ENCODE measurements at places on chromosomes 6 and 20. TPM values are rescaled to one million over a fixed set of nuclear protein-coding genes. Genes with fewer than 3 reads are reported as not detected.

Gene CD40
- 10.9 TPM for total RNA-seq

Gene CRISP3
- total RNA-seq = not detected

Gene USP49
- 1.9 TPM for total RNA-seq

Gene HRH3
- not detected for total RNA-seq

Gene MUC21
- not detected for total RNA-seq

Gene TFAP2D
- total RNA-seq = not detected

Gene ZSCAN23
- total RNA-seq = 0.10 TPM

Gene F13A1
- not detected for total RNA-seq

Gene QRSL1
- total RNA-seq = 9.6 TPM

Gene CTAGE9
- not detected for total RNA-seq

Gene CPXM1
- 0.20 TPM for total RNA-seq

Gene DSP
- 4.6 TPM for total RNA-seq

Gene TRAPPC3L
- 0.10 TPM for total RNA-seq

Gene GJA10
- total RNA-seq = not detected

Gene SPTLC3
- 0.33 TPM for total RNA-seq
